Heart left ventricle (tissue), 16 donors: ENCODE measurements at places on chromosomes 11 and 22.

DNA sequence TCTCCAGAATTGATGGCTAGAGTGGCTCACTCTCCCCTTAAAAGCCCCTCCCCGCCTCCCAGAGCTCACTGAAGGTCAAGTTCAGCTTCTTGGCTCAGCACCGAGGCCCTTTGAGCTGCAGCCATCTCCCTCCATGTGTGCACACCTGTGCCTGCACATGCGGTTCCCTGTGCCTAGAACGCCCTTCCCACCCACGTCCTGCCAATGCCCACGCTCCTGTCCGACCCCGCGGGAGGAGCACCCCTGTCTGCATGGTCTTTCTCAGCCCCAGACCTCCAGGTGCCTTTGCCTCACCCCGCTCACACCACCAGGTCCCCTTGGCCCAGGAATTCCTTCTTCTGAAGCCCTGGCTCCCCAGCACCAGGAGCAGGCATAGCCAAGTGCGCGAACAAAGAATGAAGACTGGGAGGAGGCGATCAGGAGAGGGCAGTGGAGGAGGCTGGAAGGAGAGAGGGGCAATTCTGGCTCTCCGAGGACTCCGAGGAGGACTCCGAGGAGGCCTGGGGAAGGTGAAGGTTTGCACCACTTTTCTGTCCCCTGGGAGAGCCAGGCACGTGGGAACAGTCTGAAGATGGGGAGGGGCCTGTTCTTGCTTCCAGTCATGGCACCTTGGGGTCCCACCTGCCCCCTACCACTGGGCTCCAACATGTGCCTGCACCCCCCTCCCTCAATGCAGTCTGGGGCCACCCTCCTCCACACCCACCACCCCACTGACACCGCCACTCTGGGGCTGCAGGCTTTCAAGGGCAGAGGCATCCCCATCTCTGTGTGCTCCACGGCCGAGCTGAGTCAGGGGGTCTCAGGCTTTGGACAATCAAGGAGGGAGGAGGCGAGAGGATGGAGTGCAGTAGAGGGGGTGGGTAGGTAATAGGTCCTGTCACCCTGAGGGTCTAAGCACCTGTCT is 17.7 kb downstream of the IGF2 start:
- no peak overlapping the region for H3K4me3 ChIP-seq
- H3K27ac ChIP-seq: no peak overlapping the region
- H3K27me3 ChIP-seq: peaks cover 21% of the 10 kb centered on the region
- no peaks in the 10 kb centered on the region for H3K36me3 ChIP-seq

DNA sequence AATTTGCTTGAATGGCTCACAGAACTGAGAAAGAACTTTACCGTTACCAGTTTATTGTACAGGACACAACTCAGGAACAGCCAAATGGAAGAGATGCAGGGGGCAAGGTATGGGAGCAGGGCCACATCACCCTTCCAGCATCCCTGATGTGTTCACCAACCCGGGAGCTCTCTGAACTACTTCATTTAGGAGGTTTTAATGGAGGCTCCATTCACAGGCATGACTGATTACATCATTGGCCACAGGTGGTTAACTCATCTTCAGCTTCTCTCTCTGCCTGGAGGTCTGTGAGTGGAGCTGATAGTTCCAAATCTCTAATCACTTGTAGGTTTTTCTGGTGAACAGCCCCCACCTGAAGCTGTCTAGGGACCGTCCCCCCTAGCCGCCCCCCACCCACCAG is 83.5 kb downstream of the SLC36A4 start:
- H3K4me3 ChIP-seq: no peak overlapping the region
- no peak overlapping the region for H3K27ac ChIP-seq
- H3K4me1 ChIP-seq: no peaks in the 10 kb centered on the region
- no peaks in the 10 kb centered on the region for H3K36me3 ChIP-seq
- DNase-seq: no peak
- no peaks in the 10 kb centered on the region for H3K27me3 ChIP-seq

- H3K27ac ChIP-seq: no peak overlapping the region
- peaks cover 3% of the 10 kb centered on the region for H3K4me1 ChIP-seq
- H3K36me3 ChIP-seq: no peaks in the 10 kb centered on the region
- no peak for DNase-seq
- H3K27me3 ChIP-seq: no peaks in the 10 kb centered on the region
- no peak overlapping the region for H3K4me3 ChIP-seq
Measured at GRCh38 chr11:32888805-32889204, 3.8 kb upstream of the QSER1 start.

DNA sequence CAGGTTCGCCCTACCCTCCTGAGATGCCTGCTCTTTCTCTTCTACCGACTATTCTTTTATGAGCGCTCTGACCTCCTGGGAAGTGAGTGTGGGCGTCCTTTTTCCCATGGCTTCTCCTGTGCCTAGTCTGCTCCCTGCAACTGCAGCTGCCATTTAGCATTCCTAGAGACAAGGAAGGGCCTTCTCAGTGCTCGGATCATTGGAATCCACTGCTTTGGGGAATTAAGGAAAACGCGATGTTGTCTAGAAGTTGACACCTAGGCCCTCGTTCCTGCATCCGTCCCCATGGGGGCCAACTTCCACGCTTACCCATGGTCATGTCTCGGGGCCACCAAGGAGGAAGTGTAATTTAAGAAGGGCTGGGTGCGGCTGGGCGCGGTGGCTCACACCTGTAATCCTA is 95.4 kb downstream of the BCR start:
- no peak for DNase-seq
- no peaks in the 10 kb centered on the region for H3K27me3 ChIP-seq
- H3K4me3 ChIP-seq: no peak overlapping the region
- peaks cover 8% of the 10 kb centered on the region for H3K4me1 ChIP-seq
- H3K36me3 ChIP-seq: peaks cover 47% of the 10 kb centered on the region

- H3K4me3 ChIP-seq: no peak overlapping the region
- H3K36me3 ChIP-seq: no peaks in the 10 kb centered on the region
- H3K4me1 ChIP-seq: no peaks in the 10 kb centered on the region
- H3K27ac ChIP-seq: no peak overlapping the region
- DNase-seq: no peak
Measured at GRCh38 chr11:106727256-106727655, 291.0 kb downstream of the GUCY1A2 start.

DNA sequence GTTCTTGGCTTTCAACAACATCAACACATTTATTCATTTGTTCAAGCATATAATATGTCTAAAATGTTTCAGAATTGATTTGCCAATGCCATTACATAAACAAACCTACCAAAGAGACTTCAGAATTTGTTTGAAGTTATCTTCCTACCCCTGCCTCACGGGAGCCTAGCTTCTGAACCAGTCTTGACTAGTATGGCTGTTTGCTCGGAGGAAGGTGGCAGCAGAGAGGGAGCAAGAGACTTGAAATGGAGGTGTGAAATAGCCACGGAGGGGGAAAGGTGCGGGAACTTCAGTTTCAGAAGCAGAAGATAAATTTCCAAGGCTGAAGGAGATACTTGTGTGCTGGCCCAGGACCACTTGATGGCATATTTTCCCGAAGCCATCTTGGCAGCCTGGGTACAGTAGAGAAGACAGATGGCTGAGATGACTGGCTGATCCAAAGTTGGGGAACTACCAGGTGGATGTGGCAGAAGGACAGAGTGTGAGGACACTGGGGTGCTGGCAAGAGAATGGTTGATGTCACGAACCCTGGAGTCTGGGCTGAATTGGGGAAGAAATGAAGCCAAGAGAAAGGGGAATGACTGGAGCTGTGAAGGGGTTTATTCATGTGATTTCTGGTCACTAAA is 14.0 kb upstream of the MTCH2 start:
- no peaks in the 10 kb centered on the region for H3K27me3 ChIP-seq
- no peak overlapping the region for H3K4me3 ChIP-seq
- H3K27ac ChIP-seq: no peak overlapping the region
- no peaks in the 10 kb centered on the region for H3K4me1 ChIP-seq
- no peak for DNase-seq

- H3K4me1 ChIP-seq: no peaks in the 10 kb centered on the region
- H3K27ac ChIP-seq: no peak overlapping the region
- H3K4me3 ChIP-seq: no peak overlapping the region
Measured at GRCh38 chr11:130323452-130324450, 9.0 kb upstream of the ZBTB44 start.

DNA sequence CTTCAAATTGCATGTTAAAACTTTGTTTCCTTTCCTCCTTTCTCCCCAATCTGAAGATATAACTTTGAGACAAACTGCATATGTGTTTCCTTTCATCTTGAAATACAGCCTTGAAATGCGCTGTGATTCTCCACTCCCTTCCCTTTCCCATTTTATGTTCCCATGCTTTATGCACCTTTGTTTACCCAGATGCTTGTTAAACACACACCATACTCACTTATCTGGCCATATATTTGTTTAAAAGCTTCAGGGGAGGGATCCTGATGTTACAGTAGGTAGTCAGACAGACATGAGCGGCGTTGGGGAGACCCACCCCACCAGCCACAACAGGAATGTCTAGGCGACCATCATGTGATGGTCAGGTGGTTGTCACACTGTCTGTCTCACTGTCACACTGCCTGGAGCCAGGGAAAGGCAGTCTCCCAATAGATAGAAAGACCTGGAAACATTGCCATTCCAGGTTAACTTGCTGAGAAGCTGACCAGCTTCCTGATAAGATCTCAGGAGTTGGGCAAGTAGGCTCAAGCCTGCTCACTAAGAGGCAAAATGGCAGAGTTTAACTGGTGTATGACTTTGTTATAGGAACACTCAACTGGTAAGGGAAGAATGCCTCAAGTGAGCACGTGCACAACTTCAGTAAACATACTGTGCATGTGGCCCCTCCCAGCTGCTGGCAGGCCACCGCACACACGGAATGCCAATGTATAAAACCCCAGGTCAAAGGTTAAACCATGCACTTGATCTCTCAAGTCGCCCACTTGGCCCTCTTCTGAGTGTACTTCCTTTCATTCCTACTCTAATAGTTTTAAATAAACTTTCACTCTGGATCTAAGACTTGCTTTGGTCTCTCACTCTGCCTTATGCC is 23.5 kb upstream of the MSANTD2 start:
- no peaks in the 10 kb centered on the region for H3K4me1 ChIP-seq
- no peak for DNase-seq
- H3K27me3 ChIP-seq: no peaks in the 10 kb centered on the region
- no peaks in the 10 kb centered on the region for H3K36me3 ChIP-seq
- H3K4me3 ChIP-seq: no peak overlapping the region

DNA sequence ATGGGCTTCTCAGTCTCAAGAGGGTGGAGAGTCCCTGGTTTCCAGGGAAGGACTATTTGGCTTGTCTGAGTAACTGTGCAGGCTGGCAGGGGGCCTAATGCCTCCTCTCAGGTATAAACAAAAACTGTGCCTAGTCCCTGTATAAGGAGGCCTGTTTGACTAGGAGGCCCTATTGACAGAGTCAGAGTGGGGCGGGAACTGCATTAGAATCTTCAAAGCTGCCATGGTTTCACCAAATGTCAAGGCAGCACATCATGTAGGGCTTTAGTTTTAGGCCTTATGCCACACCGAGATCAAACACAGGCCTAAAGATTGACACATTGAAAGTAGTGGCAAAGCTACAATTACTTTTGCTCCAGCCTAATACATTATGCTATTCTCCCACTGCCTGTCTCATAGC is 611.5 kb upstream of the B3GAT1 start:
- H3K36me3 ChIP-seq: no peaks in the 10 kb centered on the region
- no peaks in the 10 kb centered on the region for H3K27me3 ChIP-seq
- no peak overlapping the region for H3K4me3 ChIP-seq
- DNase-seq: no peak

- no peak overlapping the region for H3K27ac ChIP-seq
- H3K36me3 ChIP-seq: peaks cover 28% of the 10 kb centered on the region
- peaks cover 13% of the 10 kb centered on the region for H3K4me1 ChIP-seq
- DNase-seq: no peak
Measured at GRCh38 chr11:65865550-65866172, 5.4 kb downstream of the MUS81 start.

GRCh38 chr11:23563591-23563990 is 703.3 kb upstream of the CCDC179 start:
- no peaks in the 10 kb centered on the region for H3K4me1 ChIP-seq
- no peaks in the 10 kb centered on the region for H3K27me3 ChIP-seq

GRCh38 chr22:38051261-38051660 is 5.9 kb upstream of the PICK1 start:
- no peak overlapping the region for H3K4me3 ChIP-seq
- H3K36me3 ChIP-seq: no peaks in the 10 kb centered on the region
- DNase-seq: no peak
- no peaks in the 10 kb centered on the region for H3K27me3 ChIP-seq

DNA sequence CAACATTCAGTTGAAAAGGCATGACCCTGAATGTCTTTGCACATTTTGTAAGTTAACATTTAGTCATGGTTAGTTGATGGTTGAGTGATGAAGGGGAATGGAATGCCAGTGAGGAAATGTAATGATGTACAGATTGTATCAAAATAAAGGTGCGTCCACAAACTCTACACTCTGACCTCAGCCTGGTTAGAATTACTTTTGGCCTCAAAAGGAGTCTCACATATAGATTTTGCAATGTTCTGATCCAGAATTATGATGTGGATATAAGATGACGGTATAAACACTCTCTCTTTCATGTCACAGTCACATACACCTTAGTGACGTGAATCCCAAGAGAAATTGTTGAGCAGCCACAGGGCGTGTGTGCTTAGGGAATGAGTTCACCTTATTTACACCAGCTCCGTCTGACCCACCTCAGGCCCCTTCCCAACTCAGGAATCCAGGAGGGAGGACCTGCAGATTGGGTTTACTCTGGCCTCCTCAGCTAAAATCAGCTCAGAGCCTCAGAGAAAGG is 100.1 kb downstream of the RDX start:
- H3K27ac ChIP-seq: no peak overlapping the region
- no peaks in the 10 kb centered on the region for H3K36me3 ChIP-seq
- DNase-seq: no peak

DNA sequence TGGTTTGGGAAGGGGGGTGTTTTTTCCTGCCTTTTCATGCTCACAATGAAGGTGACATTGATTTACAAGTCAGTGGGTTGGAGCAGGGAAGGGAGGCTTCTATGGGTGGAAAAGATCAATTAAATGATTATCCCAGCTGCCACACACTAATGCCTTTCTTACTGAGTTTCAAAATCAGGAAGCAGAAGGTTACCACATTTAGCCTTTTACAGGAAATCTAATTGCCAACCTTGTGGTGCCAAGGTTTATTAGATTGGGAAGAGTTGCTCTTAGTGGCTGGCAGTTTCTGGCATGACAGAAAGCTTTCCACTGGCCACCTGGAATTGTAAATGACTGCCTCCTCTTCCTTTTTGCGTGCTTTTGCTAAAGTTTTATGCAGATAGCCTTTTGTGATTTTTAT is 98.7 kb downstream of the NAV2 start:
- no peak overlapping the region for H3K27ac ChIP-seq
- no peak for DNase-seq
- no peaks in the 10 kb centered on the region for H3K36me3 ChIP-seq
- peaks cover 75% of the 10 kb centered on the region for H3K4me1 ChIP-seq
- H3K4me3 ChIP-seq: no peak overlapping the region
